Activated T-helper 9 cell treated with anti-CD3 and anti-CD28 coated beads, Interleukin-2, amount 50 U/mL, for 16 hours (primary cell): ENCODE measurements at places on chromosomes 7 and 10.

DNA sequence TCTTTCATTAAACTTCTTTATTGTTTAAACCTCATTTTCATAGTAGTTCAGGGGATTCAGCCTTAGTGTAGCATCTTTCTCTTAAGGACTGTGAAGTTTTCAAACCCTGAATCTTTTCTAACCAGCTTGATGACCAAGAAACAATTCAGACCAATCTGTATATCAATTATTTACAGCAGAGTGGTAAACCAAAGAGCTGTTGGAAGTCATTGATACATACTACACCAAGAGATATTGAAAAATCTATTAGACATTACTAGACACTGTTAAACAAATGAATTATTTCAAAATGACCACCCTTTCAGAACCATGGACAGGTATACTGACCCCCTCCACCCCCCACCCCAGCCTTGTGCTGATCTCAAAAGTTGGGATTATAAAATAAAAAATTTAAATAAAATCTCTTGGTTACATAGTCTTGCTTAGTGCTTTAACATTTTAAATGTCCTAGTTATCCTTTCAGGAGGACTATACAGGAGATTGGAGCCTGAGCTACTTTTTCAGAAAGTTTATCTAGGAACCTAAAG is 143.9 kb upstream of the LSM8 start:
- DNase-seq, result no peak

DNA sequence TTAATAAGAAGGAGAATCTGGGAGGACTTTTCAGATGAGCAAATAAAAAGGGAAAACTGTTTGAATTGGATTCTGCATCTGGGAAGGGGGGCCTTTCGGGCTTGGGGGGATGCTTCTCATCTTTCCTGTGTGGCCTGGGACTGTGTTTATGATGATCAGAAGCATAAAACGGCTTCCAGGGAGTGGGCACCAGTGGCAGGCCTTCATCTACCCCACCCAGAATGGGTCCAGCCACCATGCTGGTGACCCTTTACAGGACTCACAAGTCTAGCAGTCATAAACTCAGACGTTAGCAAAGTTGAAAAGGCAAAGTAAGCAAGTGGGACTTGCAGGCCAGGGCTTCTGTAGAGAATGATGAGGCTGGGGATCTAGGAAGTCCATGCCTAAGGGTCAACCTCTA is 198.3 kb upstream of the ZMIZ1 start:
- no peak for DNase-seq

- DNase-seq, result no peak
Measured at GRCh38 chr10:50528206-50528605, 95.5 kb downstream of the SGMS1 start.

GRCh38 chr10:45673074-45673648 is 589 bp upstream of the ZFAND4 start:
- DNase-seq, result no peak

DNA sequence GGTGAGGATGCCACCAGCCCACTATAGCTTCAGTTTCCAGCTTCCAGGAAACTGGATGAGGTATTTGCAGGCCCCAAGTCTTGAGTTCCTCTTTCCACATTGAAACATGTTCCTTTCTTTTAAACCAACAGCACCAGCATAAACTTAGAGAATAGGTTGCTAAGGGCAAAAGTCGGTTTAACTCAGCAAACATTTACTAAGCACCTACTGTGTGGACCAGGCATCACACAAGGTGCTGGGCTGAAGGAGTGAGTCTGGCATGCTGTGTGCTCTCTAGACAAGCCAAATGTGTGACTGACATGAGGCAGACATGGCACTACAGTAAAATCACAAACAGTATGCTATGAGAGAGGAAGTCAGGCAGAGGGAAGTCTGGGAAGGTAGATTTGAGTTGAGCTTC is 11.0 kb upstream of the RASSF4 start:
- DNase-seq, result no peak

GRCh38 chr7:106057962-106058927 is 53.9 kb downstream of the SYPL1 start:
- DNase-seq, result no peak

DNA sequence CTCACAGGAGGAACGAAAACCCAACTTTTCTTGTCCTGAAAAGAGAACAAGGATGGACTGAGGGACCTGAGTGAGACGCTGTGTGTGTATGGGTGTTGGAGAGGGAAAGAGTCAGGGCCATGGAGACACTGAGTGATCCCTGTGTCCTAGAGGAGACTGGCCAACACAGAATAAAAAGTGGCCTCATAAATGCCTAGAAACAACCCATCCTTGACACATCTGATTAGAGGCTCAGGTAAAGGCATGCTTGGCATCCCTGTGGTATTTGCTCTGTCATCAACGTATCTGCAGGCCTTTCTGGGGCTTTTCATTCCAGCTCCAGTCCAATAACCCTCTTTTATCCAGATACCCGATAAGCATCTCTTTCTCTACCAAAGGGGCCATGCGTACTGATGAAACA is 86.3 kb downstream of the FGFR2 start:
- DNase-seq, result no peak

GRCh38 chr7:3064067-3064466 is 20.4 kb upstream of the CARD11 start:
- no peak for DNase-seq

GRCh38 chr7:2041496-2042367 is 191.0 kb downstream of the MAD1L1 start:
- no peak for DNase-seq

DNA sequence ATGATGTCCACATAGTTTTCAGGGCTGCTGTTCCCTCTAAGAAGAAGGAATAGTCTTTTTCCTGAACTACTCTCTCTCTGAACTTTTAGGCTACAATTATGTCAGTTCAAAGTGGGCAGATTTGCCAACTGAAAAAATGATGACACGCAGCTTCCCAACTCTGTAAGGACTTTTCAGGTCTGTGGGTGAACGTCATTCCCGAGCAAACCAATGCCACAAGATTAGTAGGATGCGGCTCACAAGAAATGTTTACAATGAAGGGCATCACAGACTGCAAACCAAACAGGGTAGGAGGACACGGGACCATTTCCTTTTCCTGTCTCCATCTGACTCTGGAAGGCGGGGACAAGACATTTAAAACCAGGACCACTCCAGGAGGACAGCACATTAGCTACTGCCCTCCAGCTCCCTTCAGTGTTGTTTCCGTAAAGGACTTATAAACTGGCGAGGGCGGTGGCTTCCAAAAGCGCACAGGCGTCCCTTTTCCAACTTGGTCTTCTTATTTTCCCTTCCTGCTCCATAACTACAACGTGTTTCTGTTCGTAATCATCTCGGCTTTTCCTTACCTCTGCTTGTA is 539 bp upstream of the MKLN1 start:
- peak; percentile 2 for DNase-seq

- no peak for DNase-seq
Measured at GRCh38 chr10:109247814-109248213, 675.5 kb downstream of the XPNPEP1 start.

GRCh38 chr10:78957471-78958039 is 111.2 kb upstream of the ZMIZ1 start:
- no peak for DNase-seq

DNA sequence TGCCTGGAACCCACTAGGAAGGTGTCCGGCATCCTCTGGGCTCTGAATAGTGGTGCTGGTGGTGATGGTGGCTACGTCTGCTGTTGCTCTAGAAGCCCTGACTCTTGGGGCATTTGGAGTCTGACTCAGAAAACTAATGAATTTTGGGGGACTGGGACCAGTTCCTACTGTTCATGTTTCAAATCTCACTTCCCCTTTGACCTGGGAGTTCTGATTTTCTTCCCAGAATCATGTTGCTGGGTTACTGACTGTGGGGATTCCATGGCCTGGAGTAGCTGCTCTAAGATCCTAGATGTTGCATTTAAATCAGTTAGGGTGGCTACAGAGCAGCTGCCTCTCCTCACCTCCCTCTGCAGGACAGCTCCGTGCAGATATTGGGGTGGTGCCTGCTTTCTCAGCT is 3.2 kb downstream of the TSPAN33 start:
- DNase-seq, result no peak

DNA sequence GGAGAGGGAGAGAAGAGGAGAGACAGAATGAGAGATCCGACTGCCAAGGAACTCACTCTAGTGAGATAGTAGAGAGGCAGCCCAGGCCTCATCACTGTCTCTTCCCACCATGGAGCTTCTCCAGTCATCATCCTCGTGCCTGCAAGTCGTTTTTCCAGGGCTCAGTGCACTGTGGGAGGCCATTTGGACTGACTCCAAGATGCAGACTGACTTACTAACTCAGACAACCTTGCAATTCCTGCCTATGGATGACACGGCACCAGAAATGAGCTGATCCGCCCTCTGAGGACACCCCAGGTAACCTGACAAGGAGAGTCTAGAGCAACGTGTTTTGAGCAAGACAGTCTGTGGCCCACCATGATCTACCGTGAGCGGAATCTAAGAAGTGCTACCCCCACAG is 154.9 kb downstream of the GLI3 start:
- DNase-seq, result no peak

DNA sequence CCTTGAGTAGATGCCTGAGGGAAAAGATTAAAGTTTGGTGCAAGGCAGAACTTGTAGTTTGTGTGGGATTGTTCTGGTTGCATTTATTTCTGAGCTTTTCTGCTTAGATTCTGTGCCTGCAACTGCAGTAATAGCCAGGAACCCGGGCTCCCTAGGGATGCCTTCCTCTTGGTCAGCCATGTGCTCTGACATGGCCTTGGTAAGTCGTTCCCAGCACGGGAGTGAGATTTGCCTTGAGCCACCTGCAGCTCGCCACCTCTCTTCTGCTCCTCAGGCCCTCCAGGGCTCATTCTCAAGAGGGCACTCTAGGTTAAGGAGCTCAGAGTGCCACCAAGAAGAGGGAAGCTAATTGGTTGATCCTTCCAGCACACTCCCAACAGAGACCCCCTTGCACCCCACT is 350.6 kb upstream of the MKI67 start:
- no peak for DNase-seq

DNA sequence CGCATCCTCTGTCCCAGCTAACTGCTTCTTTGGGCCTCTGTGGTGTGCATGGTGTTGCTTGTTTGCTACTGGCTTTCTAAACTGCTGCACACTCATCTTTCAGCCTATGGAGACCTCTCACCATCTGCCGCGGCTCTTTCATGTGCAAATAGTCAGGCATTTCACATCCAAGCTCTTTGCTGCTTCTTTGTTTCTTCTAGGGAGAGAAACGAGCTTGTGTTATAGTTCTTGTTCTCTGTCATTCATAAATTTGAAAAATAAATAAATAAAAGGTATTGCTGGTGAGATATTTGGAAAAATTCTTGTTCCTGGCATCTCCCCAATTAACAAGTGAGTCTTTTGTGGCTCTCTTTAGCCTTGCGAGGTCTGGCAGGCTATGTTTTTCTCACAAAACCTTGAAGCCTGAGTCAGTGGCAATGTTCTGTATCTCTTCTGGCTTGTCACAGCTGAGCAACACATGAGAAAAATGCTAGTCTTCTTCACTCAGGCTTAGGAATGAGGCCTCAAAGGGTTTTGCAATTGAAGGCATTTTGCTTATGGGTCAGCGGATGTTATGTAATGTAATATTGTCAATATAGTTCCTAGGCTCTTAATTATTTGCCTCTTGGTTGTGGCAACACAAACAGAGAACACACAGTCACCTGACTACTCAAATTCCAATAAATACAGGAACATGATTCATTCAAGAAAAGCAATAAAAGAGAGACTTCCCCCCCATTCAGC is 274.0 kb downstream of the FRMD4A start:
- DNase-seq, result no peak

DNA sequence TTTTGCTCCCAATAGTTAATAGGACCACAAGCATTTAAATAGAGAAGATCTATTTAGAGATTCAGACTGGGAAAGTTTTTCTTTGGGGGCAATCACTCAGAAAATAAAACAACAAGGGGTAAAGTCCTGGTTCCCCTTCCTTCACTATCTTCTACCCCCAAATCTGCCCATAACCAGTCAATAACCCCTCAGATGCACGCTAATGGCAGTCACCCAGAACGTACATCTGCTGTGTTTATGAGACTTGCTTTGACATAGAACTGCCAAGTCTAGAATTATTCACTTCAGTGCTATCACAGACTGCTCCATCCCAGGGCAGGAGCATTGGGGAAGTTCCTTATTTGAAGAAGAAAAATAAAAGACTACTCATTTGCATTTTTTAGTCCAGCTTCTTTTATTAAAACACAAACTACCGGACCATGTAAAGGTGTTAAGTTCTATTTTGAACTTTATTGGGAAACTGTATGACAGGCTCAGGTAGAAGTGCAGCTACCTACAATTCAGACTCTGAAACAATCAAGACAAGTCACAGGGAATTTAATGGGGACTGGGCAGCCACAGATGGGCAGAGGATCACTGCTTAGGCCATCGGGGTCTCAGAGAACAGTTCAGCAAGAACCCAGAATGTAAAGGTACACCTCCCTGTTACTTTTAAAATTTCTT is 38.4 kb downstream of the ANK3 start:
- DNase-seq, result no peak

- no peak for DNase-seq
Measured at GRCh38 chr7:88254721-88255424, 35.0 kb upstream of the SRI start.

GRCh38 chr10:35328404-35329037 is 7.8 kb upstream of the CCNY start:
- DNase-seq, result no peak

- DNase-seq, result no peak
Measured at GRCh38 chr10:71270301-71271220, 48.5 kb upstream of the SLC29A3 start.

GRCh38 chr7:479948-480499 is 39.6 kb downstream of the PDGFA start:
- DNase-seq, result no peak

- DNase-seq, result no peak
Measured at GRCh38 chr7:157210682-157211081, 72.0 kb downstream of the UBE3C start.

- no peak for DNase-seq
Measured at GRCh38 chr7:12358694-12359093, 45.0 kb downstream of the VWDE start.

GRCh38 chr10:69449841-69450240 is 1.4 kb upstream of the TSPAN15 start:
- peak; percentile 21 for DNase-seq

GRCh38 chr10:74963549-74963948 is 137.1 kb downstream of the KAT6B start:
- DNase-seq, result no peak

DNA sequence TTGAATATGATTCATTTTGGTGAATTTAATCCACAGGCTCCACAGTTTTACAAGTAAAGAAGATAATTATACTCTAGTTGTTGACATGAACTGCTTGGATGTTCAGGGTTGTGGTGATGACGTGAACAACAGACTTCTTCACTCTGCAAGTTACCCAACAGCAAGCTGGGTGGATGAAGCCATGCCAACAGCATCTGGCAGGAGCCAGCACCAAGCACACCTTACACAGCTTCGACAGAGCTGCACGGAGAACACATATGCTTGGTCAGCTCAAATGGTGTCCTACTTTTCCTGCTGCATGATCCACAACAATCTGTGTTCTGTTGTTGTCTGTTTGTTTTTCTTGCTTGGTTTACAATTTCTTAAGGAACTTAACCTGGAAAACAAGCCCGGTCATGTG is 9.8 kb downstream of the NOD1 start:
- DNase-seq, result no peak

DNA sequence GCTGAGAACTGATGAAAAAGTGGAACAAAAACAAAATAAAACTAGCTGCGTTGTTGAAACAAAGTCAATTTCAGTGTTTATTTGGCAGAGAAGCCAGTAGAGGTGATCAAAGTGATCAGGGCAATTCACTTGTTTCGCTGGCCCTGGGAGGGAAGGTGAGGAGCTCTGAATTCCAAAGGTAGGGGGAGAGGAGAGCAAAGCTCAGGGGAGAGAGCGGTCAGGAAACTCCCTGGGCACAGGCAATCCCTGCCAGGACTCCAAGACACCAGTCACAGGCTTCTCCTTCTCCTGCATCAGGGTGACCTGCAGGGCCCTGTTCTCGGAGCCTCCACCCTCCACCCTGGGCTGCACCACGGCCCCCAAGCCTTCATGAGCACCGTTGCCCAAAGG is 6.8 kb upstream of the KIAA1217 start:
- no peak for DNase-seq
